ENCODE measurements at places on chromosomes 1 and 21.

GRCh38 chr1:208248307-208248801, 4.2 kb upstream of the PLXNA2 start:
- no peak for DNase-seq

DNA sequence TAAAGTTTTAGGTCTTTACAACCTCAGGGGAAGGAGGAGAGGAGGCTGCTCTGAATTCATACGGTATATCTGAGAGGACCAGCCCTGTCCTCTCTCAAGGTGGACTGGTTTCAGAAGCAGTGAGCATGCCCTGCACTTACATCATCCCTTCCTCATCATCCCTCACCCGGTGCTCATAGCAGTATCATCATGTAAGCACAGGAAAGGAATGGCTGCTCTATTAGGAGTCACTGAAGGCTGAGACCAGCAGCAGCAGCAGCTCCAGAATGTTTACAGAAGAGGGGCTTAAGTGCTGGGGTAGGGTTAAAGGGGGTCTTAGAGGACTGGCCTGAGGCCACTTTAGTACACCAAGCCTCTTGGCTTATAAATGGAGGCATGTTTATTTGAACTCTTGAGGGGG, 185.9 kb downstream of the AK5 start:
- DNase-seq, result no peak

- peak; percentile 29 for DNase-seq
Measured at GRCh38 chr1:84960371-84960770, 36.5 kb downstream of the MCOLN2 start.

- DNase-seq, result no peak
Measured at GRCh38 chr1:245869847-245870246, 637.2 kb downstream of the SMYD3 start.

- no peak for DNase-seq
Measured at GRCh38 chr1:167716000-167716271, 5.8 kb upstream of the MPZL1 start.

- no peak for DNase-seq
Measured at GRCh38 chr21:46544003-46544402, 60.9 kb downstream of the S100B start.

GRCh38 chr1:210415846-210416448, 87.2 kb downstream of the HHAT start:
- no peak for DNase-seq

GRCh38 chr1:55617288-55617982, 402.3 kb upstream of the USP24 start:
- DNase-seq, result no peak

GRCh38 chr1:16075337-16076030, 2.0 kb upstream of the FAM131C start:
- DNase-seq, result no peak

GRCh38 chr1:47867438-47868347, 129.5 kb downstream of the TRABD2B start:
- DNase-seq, result no peak

GRCh38 chr1:58528518-58528917, 18.0 kb downstream of the OMA1 start:
- no peak for DNase-seq

- DNase-seq, result no peak
Measured at GRCh38 chr1:162107911-162108310, 38.4 kb downstream of the NOS1AP start.

DNA sequence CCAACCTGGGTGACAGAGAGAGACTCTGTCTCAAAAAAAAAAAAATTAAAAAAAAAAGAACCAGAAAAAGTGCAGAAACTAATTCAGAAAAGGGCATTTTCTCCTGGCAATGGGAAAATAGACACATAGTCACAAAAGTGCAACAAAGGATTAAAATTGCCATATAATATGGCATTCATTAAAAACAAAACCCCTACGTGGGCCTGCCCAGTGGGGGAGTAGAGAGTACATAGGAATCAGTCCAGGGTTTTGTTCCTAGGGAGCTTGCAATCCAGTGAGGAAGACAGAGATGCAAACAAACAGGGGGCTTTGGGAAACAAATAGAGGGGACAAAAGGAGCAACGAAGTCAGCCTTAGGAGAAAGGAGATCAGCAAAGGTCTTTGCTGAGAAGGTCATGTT, 4.5 kb upstream of the TRABD2B start:
- DNase-seq, result no peak

DNA sequence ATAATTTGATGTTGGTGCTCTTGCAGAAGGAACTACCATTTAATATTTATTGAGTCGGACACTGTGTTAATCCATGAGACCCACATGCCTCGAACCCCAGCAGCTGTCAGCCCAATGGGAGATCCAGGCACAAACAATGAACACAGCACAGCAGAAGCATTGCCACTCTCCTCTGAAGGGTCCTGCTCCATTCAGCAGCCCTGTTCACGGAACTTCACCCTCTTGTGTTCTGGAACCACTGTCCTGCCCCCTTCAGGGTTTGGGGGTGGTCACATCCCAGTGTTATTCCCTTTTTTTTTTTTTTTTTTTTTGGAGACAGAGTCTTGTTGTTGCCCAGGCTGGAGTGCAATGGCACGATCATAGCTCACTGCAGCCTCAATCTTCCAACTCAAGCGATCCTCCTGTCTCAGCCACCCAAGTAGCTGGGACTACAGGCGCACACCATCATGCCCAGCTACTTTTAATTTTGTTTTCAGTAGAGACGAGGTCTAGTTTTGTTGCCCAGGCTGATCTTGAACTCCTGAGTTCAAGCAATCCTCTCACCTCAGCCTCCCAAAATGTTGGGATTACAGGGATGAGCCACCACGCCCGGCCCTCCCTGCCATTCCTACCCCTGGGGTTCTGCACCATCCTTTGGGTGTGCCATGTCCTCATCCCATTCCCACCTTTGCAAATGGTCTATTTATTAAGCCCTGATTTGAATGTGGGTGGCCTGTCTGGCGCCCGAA, 70.2 kb downstream of the EVA1C start:
- no peak for DNase-seq

DNA sequence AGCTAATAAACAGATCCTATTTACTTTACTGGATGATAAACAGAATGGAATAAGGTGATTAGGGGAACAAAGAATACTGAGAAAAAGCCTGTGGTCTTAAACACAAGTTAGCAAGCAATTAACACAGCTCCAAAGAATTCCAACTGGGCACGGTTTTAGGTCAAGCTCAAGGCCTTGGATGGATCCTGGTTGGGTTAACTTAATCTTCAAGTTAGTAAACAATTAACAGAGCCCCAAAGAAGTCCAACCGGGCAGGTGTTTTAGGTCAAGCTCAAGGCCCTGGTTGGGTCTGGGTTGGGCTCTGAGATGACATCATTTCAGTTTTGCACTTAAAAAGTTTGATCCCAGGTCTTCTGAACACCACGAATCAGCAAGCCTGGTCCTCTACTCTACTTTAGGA, 1086.3 kb upstream of the TMPRSS15 start:
- peak; percentile 48 for DNase-seq

- DNase-seq, result no peak
Measured at GRCh38 chr1:109299558-109300343, 7.1 kb downstream of the MYBPHL start.

DNA sequence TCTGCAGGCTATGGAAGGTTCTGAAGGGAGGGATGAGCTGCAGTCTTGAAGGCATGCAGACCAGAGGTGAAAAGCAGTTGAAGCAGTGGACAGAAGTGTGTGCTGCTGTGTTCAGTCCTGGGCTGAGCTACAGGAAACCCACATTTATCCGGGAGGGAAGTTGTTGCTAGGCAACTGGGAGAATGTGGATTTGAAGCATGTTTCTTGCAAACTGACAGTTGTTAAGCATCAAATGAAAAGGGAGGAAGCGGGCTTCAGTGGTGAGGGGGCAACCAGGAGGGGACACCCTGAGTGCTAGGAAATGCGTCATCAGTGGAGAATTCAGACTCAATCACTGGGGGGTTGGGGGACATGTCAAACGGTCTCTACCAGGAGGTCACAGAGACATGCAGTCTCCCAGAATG, 28.7 kb downstream of the ABCA4 start:
- no peak for DNase-seq

- no peak for DNase-seq
Measured at GRCh38 chr1:31272369-31272768, 24.2 kb downstream of the SNRNP40 start.

DNA sequence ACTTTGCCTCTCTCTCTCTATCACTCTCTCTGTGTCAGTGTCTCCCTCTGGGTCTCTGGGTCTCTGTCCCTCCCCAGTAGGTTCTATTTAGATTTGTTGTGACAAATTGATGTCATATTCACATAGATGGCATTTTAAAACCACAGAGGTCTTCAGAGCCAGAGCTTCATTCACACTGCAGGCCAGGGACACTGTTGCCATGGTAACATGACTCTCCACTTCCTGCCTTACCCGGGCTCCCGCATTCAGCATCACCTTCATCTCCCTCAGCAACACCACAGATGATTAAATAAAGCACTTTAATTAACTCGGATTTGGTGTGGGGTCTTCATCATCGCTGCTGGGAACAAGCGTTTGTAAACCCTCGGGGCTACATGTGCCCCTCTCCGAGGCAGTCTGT, 132.6 kb downstream of the ETS2 start:
- peak; percentile 35 for DNase-seq

DNA sequence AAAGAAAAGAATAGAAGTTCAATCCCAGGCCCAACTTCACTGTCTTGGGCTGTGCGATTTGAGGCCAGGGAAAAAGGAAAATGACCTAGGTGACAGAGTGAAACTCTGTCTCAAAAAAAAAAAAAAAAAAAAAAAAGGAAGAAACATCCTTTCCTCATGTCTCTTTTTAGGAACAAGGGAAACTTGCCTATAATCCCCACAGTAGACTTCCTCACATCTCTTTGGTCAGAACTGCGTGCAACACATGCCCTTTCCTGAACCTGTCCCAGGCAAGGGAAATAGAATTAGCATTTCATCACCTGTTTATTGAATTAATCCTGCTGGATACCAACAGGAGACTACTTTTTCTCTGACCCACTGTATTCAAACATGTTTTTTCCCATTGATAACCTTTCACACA, 2.3 kb downstream of the DCST1 start:
- no peak for DNase-seq

DNA sequence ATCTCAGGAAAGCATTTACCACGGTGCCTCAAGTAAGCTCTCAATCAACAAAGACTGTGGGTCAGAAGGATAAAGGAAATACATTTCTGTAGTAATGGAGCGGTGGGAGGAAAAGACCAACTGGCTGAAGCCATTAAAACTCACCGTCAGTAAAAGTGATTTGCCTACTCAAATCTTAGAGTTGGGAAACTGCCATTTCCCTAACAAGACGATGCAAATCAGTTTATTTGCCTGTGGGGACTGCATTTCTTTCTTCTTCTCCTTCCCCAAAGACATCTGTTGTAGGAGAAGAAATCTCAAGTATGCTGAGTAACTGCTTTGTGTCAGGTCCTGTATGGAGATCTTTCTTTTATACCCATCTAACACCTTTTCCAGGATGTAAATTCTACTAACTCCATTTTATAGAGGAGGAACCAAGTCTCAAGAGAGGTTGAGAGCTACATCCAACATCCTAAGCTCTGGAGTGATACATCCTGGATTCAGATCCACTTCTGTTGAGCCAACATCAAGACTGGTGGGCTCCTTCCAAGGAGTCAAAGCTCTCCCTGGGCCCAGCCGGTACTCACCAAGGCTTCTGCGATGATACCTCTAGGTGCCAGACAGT, 219.3 kb upstream of the FGGY start:
- DNase-seq, result peak; percentile 16

GRCh38 chr1:226973898-226974543, 33.9 kb downstream of the COQ8A start:
- DNase-seq, result no peak

- no peak for DNase-seq
Measured at GRCh38 chr1:178273707-178274410, 180.0 kb downstream of the RASAL2 start.

DNA sequence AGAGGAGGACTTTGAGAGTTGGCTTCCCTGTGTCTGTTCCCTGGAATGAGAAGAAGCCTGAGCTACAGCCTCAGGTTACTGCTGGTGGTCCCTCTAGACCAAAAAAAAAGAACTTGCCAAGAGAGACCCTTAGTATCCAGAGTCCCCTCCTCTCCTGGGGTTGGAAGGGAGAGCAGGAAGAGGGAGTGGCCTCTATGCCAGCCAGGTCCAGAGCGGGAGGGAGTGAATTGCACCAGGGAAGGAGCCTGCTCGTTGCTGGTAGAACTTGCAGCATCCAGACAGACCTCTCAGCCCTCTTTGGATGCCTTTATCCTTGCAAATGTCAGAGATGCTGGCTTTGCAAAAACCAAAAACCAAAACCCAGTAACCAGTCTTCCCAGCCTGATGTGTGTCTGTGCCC, 491.3 kb upstream of the VAMP3 start:
- no peak for DNase-seq

DNA sequence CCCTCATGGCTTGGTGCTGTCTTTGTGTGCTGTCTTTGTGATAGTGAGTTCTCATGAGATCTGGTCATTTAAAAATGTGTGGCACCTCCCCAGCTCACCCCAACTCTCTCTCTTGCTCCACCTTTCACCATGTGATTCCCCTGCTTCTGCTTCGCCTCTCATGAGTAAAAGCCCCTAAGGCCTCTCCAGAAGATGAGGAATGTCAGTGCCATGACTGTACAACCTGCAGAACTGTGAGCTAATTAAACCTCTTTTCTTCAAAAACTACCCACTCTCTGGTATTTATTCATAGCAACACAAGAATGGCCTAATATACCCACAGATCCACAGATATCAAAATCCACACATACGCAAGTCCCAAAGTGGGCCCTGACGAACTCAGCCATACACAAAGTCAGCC, 88.9 kb upstream of the PPP2R5A start:
- DNase-seq, result no peak

DNA sequence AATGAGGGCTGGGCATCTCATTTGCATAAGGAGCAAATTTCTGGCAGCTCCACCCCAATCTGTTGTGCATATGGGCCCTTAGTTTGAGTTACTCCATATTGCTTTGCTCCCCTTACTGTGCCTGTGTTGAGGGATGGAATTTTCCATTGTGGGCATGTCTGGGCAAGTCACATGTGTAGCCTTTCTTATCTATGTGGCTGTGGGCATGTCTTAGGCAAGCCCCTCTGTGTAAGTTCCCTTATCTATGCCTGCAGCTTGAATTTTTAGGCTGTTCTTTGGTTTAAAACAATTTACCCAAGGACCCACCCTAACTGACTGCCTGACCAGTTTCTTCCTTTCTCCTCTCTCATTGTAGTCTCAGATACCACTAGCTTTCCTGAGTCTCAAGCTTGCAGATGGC, 405.7 kb upstream of the NCAM2 start:
- DNase-seq, result peak; percentile 96

DNA sequence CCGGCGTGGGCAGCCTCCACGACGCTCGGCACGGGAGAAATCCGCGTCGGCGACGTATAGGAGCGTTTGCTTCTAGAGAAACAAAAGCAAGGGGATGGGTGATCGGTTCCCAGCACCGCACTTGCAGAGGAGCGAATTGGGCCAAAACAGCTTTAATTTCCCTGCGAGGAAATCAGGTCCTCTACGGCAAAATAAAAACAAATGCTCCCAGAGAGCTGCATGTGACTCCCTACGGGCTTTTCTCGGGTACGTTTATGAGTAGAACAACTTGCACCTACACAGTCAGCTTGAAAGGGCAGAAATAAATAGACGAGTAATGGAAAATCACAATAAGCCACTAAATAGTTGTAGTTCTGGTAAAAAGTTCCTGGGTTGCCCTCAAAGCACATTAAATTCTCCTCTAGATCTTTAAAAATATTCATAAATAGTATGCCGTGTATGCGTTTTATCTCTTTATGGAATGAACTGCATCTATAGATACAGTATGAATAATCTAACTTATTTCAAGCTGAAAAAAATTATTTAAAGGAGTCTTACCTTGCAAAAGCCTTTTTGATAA, 1.2 kb downstream of the NHLH2 start:
- DNase-seq, result no peak

Data from OCI-M1 (cell line).